ENCODE measurements at places on chromosomes 5 and 9.

DNA sequence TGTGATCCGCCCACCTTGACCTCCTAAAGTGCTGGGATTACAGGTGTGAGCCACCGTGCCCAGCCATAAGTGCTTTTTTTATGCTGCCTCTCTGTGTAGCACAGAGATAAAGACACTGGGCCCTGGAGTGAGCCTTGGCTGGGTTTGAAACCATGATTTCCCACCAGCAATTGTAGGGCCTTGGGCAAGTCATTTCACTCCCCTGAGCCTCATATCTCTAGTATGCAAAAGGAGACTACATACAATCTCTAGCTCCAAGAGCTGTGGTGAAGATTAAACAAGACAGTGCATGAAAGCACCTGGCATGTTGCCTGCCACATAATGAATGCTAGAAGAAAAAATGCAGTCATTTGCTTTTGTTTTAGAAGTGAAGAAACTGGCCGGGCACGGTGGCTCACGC is 3.9 kb downstream of the FABP6 start:
- H3K4me3 ChIP-seq = no peak overlapping the region
- H3K36me3 ChIP-seq = no peaks in the 10 kb centered on the region
- no peaks in the 10 kb centered on the region for H3K27me3 ChIP-seq
- H3K4me1 ChIP-seq = no peaks in the 10 kb centered on the region

DNA sequence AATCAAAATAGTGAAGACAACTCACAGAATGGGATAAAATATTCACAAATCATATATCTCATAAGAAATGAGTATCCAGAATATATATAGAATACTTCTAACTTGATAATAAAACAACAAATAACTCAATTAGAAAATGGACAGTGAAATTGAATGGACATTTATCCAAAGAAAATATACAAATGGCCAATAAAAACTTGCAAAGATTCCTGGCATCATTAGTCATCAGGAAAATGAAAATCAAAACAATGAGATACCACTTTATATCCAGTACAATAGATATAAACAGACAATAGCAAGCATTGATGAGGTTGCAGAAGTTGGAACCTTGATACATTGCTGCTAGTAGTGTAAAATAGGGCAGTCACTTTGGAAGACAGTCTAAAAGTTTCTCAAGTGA is 12.8 kb upstream of the TLR4 start:
- H3K27me3 ChIP-seq = no peaks in the 10 kb centered on the region
- no peaks in the 10 kb centered on the region for H3K36me3 ChIP-seq

DNA sequence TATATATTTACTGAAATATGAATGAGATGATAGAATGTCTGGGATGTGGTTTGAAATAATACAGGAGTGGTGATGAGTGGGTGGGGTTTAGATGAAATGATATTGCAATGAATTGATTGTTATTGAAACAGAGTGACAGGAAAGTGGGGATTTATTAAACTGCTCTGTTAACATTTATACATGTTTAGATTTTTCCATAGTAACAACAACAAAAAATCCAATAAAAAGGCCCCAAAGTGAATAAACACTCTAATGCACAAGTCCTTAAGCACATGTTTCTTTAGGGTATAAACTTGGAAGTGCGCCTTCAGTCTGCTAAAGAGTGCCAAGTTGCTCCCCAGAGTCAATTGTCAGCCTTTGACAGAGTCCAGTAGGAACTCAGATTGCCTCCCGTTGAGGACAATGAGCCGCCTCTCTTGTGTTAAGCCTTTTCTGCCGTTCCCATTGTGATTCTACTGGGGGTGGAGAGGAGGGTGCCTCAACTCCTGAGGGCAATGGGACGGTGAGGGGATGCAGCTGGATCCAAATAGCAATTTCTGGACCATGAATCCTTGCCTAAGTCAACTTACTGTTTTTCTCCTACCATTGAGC is 112.3 kb downstream of the SLC28A3 start:
- H3K36me3 ChIP-seq = no peaks in the 10 kb centered on the region
- no peak for DNase-seq
- no peak overlapping the region for H3K4me3 ChIP-seq
- H3K27ac ChIP-seq = no peak overlapping the region
- no peaks in the 10 kb centered on the region for H3K27me3 ChIP-seq

GRCh38 chr5:17224858-17225511 is 7.6 kb downstream of the BASP1 start:
- H3K4me3 ChIP-seq = no peak overlapping the region
- H3K36me3 ChIP-seq = no peaks in the 10 kb centered on the region
- H3K27ac ChIP-seq = peak overlapping the region; percentile 46
- no peaks in the 10 kb centered on the region for H3K27me3 ChIP-seq
- DNase-seq = no peak

DNA sequence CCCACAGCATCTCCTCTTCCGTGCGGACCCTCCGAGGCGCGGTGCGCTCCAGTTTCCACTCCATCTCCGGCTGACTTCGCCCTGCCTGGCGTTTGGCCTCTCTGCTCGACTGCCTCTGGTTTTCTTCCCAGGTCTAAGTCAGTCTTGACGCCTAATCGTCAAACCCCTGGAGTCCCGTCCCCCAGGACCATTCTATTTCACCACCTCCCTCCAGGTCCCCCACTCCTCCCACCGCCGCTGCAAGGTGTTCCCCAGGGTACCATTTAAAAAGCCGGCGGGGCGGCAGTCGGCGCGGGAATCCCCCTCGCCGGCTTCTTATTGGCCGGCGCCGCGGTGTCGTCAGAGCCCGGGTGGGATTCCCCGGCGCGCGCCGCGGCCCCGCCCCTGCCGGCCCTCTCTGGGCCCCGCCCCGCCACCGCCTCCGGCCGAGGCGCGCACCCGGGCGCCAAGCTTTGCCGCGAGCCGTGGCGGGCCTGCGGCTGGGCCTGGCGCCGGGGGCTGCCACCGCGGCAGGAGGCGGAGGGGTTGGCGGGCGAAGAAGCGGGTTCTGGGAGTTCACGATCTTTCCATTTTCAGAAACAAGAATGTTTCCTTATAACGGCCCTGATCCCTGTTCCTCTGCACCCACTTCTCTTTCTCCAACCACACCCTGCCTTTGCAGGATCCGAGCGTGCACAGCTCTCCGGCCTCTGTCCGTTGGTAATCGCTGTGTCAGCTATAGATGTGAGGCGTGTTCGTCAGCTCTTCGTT is at the start of gene CDC20B:
Gene CDC20B, minus strand, starts transcription at position 241 of the 750 bp plus-strand sequence. Its CDS starts 177 bp downstream, at position 64.
- H3K27me3 ChIP-seq = peaks cover 24% of the 10 kb centered on the region
- DNase-seq = peak; percentile 55
- peaks cover 15% of the 10 kb centered on the region for H3K4me1 ChIP-seq
- H3K4me3 ChIP-seq = peak within 1 kb of the TSS; percentile 55
- H3K27ac ChIP-seq = no peak within 1 kb of the TSS

All from Peyer's patch (tissue), 4 donors.